Brain microvascular endothelial cell (primary cell): ENCODE measurements at places on chromosomes 1 and 21.

DNA sequence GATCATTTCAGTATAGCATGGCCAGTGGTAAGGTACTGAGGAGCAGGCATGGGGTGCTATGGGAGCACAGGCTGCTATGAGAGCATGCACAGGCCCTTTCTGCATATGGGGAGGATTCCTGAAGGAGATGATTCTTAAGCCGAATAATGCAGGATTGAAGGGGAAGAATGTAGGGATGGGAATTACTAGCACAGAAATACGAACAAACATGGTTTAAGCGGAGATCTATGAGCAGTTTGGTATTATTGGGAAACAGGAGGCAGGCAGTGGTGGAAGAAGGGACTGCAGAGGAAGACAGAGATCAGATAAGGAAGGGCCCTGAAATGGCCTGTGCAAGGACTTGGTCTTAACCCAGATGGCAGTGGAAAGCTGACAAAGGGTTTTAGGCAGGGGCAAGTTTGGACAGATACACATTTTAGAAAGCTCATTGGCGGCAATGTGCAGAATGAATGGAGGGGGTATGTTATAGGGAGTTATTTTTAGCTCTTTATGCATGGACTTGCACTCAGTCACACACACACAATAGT lies 1.7 kb downstream of the OSCP1 start:
- DNase-seq = no peak

- no peak for DNase-seq
Observed at GRCh38 chr21:41601573-41602368, 93.8 kb upstream of the TMPRSS2 start.

GRCh38 chr1:223301371-223301770 lies 62.6 kb downstream of the SUSD4 start:
- DNase-seq = no peak

DNA sequence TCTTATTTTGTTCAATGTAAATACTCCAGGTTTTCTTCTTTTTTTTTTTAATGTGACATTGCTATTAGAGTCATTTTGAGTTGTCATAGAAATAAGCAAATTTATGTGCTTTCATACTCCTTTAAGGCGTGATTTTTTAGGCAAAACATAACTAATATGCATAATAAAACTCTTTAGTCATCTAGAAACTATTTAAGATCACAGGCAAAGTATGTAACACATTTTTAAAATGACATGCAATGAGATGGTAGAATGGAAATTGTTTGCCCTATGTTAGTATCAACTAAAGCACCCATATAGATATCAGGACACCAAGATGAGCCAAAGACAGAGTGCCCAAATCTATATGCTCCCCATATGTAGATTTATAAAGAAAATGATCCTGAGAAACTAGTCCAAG lies 41.5 kb upstream of the SGIP1 start:
- DNase-seq = no peak

GRCh38 chr1:106225403-106225802 lies 831.1 kb upstream of the PRMT6 start:
- no peak for DNase-seq

DNA sequence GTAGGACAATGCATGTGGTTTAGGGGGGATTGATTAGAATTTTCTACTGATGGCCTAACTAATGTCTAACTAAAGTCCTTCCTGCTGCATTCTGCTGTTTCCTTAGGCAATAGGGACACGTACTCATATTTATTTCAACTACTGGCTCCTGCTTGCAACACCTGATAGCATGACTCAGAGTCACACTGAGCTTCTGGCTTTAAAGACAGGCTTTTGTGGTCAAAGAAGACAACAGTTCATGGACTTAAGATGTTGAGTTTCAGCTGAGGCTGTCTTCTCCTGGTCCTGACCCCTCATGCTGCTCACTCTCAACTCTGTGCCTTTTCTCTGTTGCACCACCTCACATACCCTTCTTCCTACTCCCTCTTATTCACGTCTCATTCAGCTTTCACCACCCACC lies 29.1 kb upstream of the TRABD2B start:
- DNase-seq = no peak

- peak; percentile 45 for DNase-seq
Observed at GRCh38 chr1:205630241-205630640, 1.6 kb downstream of the ELK4 start.
